SK-N-SH (cell line): ENCODE measurements at places on chromosomes 3 and 15. TPM values are rescaled to one million over a fixed set of nuclear protein-coding genes. Genes with fewer than 3 reads are reported as not detected.

GRCh38 chr3:73901686-73902085 is 276.9 kb upstream of the PDZRN3 start:
- no peak for DNase-seq

DNA sequence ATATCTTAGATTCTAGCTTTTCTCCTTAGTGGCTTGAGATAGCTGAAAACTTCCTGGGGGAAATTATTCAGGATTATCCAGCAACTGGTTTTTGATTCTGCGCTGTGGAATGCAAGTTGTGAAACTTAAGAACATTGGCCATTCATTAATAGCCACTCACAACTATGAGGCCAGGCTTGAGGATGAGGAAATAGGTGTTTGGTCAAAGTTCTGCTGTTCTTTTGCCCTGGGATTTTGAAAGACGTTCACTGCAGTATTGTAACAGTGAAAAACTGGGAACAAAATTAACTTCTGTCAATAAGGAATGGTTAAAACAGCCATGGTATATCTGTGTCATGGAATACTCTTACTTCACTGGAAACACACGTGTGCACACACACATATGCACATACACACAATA is 44.1 kb downstream of the CTXND1 start:
- DNase-seq: no peak

DNA sequence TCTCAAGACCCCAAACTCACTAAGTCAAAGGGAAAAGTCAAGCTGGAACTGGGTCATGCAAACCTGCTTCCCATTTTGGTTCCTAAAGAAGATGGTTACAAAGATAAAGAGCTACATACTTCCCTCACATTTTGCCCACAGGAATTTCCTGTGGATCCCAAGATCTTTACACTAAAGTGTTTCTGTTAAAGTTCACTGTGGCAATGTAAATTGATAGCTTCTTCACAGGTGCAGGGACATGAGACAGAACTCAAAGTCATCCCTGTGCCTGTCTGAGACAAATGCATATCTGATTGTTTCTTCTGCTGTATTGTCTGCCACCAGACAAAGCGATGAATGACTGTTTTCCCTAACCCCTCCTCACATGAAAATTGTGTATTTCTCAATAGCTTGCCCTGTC is 567.8 kb downstream of the ZIC1 start:
- no peak for DNase-seq

LMAN1L gene
- 0.02 TPM in 1 of 2 replicates, not detected in the other for polyA plus RNA-seq

PPM1L gene
- polyA plus RNA-seq: 0.16 and 0.29 TPM in 2 replicates

GRCh38 chr3:132800958-132801357 is 78.7 kb upstream of the NPHP3 start:
- no peak for DNase-seq

DNA sequence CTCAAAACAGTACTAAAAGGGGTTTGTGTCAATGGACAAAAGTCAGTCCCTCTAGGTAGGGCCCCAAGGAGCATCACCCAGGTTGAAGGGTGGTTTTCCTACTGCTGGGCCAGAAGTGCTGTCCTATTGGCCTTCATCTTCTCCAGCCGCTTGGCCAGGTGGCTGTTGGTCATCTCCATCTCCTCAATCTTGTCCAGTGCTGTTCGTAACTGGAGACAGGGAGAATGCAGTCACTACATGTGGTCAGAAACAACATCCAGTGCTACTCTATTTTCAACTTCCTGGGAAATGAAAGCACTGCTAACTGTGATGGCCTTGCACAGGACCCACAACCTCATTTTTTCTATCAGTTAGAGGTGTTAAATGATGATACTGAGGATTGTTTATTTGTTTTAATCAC is 60.4 kb downstream of the MLH1 start:
- no peak for DNase-seq

OXTR gene
- 1.8 and 2.5 TPM in 2 replicates for polyA plus RNA-seq

AHSG gene
- polyA plus RNA-seq: not detected in 2 replicates

GPR171 gene
- polyA plus RNA-seq: not detected in 2 replicates

- peak; percentile 70 for DNase-seq
Measured at GRCh38 chr15:63040954-63041353, 1.6 kb upstream of the TPM1 start.

TMEM207 gene
- not detected in 2 replicates for polyA plus RNA-seq

GRCh38 chr3:39168156-39168780 is 14.9 kb upstream of the CSRNP1 start:
- no peak for DNase-seq

OR4F15 gene
- not detected in 2 replicates for polyA plus RNA-seq

GRCh38 chr15:65603559-65603958 is 7.4 kb downstream of the INTS14 start:
- DNase-seq: no peak

DNA sequence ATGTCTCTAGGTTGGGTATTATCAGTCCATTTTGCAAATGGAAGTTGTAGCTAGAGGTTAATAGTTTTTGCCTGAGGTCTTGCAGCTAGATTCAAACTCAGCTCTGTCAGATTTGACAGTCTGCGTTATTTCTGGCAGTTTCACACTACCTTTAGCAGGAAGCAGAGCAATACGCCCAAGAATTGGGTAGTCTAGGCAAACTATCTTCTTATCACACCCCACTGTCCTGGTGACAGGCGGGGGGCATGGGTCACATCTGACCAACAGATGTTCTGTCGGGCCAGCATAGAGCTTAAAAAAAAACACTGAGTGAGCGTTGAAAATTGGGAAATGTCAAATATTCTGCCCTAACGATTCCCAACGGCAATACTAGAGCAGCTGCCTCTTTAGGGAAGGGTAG is 5.7 kb downstream of the GPR160 start:
- DNase-seq: peak; percentile 66

- no peak for DNase-seq
Measured at GRCh38 chr3:9986230-9986725, 363 bp downstream of the EMC3 start.

RNU5B-1 gene
- not detected in 2 replicates for polyA plus RNA-seq

GRK7 gene
- polyA plus RNA-seq: 0.03 TPM in 1 of 2 replicates, not detected in the other

GRCh38 chr3:174891524-174892203 is 32.5 kb downstream of the NAALADL2 start:
- DNase-seq: no peak

DNA sequence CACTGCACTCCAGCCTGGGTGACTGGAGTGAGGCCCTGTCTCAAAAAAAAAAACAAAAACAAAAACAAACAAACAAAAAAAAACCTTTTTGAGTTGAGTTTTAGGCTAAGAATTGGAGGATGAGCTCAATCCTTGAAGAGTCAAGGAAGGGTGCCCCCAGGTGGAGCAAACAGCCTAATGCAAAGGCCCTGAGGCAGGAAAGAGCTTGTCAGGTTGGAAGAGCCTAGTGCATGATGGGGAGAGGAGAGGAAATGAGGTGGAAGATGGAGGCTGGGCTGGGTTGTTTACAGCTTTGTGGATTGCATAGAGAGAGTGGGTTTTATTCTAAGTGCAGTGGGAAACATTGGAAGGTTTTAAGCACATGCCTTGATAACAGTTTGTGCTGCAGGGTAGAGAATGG is 2.1 kb upstream of the SNX22 start:
- no peak for DNase-seq

TRIM71 gene
- polyA plus RNA-seq: not detected in 2 replicates

DNA sequence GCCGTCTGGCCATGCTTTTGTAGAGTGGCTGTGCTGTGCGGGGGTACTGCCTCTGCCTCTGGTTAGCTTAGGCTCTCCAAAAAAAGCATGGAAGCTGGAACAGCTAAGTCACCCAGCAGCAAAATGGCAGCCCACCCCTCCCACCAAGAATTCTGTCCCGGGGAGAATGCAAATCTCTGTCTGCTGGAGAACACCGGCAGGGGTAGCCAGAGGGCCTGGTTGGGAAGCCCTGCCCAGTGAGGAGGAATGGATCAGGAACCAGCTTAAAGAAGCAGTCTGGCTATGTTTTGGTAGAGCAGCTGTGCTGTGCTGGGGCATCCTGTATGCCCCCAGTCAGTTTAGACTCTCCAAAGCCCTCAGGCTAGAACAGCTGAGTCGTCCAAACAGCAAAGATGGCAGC is 56.2 kb upstream of the PTPRG start:
- no peak for DNase-seq

GAP43 gene
- polyA plus RNA-seq: 13.6 and 14.0 TPM in 2 replicates

DNA sequence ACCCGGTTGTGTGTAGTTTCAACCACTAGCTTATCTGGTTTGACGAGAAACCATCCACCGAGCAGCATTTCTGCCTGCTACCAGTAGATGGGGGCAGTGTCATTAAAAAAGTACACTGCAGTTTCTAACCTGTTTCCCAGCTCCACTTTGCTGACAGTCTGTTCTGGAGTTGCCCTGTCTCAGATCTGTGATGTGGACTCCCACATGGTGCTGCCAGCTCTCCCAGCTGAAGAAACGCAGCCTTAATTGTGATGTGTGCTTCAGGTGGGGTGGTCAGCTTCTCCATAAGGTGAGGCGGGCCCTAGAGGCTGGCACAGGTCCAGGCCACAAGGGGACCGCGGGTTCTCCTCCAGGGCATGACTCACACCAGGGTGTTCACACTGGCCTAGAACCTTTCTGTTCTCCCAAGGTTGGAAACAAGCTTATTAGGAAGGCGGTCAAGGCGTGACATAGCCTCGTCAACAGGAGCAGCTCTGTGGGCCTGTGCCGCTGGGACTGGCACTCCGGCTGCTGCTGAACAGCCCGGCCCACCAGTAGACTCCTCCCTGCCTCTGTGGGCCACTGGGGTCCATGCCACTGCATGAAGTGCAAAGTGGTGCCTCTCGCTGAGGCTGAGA is 2.9 kb upstream of the FAM43A start:
- peak; percentile 81 for DNase-seq

SCN11A gene
- 0.02 TPM in 2 replicates for polyA plus RNA-seq

DNA sequence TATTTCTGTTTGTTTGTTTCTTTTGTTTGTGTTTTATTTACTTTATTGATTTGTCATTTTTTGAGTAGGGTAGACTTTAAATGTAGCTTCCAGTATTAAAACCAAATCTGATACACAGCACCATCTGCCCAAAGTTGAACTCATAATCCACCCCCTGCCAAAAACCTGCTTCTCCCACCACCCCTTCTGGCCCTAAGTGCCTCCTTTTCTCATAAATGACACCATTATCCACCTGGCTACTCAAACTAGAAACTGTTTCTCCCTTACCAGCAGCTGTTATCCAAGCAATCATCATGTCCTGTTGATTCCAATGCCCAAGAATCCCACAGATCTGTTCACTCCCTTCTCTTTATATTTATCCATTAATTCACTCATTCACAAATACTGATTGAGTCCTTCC is 21.8 kb upstream of the PTX3 start:
- no peak for DNase-seq

GRAMD2A gene
- polyA plus RNA-seq: 0.06 and 0.10 TPM in 2 replicates

CAMK2N2 gene
- 0.89 and 2.2 TPM in 2 replicates for polyA plus RNA-seq

DNA sequence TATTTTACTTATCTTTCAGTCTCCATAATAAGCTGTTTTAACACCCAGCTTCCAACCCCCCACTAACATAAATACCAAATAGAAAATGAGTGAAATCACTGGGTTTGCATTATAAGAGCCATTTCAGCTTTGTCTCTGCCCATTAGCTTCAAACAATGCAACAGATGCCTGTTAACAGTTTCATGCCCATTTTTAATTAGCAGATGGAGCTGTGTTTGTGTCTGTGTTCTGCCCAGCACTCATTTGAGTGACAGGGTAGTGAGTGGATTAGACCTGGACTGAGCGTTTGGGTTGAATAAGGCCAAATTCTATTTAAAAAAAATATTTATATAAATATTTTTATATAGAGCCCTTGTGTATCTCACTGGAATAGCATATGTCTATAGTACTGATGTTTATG is 7.4 kb downstream of the RAB8B start:
- peak; percentile 45 for DNase-seq

- no peak for DNase-seq
Measured at GRCh38 chr3:122689587-122689986, 8.9 kb downstream of the PARP14 start.

DNA sequence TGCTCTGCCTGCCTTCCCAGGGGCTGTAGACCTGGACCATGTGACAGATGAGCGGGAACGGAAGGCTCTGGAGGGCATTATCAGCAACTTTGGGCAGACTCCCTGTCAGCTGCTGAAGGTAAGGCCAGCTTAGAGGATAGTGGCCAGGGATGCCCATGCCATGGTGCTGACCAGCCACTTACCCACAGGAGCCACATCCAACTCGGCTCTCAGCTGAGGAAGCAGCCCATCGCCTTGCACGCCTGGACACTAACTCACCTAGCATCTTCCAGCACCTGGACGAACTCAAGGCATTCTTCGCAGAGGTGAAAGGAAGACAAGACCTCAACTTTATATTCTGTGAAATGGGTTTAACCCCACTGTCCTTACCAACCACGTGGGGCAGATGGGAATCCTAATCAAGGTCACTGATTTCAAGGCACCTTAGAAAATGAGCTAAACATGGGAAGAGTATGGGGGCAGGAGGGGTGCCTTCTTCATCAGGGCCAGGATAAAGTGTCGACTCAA is 26.7 kb downstream of the NBEAL2 start:
- no peak for DNase-seq

C3orf33 gene
- polyA plus RNA-seq: 2.9 and 3.3 TPM in 2 replicates

DNA sequence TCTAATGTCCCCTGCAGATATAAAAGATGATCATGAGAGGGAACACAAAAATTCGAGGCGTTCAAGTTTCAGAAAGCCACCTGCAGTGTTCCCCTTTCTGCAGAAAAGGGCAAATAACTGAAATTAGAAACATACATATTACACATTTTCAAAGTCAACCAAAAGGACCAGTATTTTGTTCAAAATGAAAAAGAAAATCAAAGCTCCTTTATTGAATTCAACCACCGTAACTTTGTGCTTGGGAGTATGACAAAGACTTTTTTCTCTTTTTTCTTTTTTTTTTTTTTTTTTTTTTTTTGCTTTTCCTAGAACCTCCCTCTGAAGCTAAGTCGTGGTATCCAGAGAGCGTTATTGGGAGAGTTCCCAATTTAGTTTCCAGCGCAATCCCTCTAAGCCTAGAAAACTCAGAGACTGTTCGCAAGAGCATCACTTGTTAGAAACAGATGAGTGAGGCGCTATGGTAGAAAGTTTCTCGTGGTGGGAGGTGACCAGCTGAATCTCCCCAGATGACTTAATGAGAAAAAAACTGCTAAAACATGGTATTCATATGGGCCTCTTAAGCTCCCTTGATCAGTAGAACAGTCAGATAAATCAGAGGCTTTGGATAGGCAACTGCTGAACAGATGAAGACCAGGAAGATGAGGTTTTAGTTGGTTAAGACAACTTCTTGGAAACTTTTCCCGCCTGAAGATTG is 77.4 kb downstream of the MB21D2 start:
- no peak for DNase-seq
